ENCODE measurements at places on chromosomes 3 and 15.

- DNase-seq = peak; percentile 53
Observed at GRCh38 chr3:133927540-133928066, 31.9 kb upstream of the RAB6B start.

DNA sequence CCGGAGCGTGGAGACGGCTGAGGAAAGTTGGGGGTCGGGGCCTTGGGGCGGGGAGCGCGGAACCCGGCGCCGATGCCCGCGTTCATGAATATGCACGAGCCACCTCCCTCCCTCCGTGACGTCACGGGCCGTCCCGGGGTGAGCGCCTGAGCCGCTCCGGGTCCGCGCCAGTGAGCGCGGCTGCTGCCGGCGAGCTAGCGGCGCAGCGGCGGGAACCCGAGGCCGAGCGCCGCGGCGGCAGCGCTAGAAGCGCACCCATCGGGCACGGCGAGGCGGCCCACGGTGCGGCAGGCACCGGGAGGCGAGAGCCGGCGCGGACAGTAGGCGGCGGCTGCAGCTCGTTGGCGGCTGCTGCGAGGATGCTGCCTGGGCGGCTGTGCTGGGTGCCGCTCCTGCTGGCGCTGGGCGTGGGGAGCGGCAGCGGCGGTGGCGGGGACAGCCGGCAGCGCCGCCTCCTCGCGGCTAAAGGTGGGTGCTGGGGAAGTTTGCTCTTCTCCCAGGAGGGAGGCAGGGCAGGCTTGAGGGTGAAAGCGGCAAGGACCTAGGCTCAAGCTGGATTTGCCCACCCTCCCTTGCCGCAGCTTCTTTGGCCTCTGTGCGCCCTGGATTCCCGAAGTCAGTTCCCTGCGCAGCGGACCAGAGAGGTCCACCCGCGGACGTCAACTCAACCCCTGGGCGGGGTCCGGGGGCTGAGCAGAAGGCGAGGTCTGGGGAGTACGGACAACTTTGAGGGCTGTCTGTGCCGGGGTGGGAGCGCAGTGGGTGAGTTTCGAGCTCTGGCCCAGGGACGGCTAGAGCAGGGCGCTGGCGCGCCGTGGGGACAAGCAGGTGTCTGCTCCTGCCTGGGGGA, at the start of gene CLSTN2:
TSS of gene CLSTN2 (plus strand) at position 170 of the 850 bp plus-strand sequence.
- DNase-seq = no peak

GRCh38 chr3:132001036-132001435, 33.8 kb downstream of the CPNE4 start:
- no peak for DNase-seq

- DNase-seq = no peak
Observed at GRCh38 chr15:66323312-66323928, 30.1 kb downstream of the DIS3L start.

GRCh38 chr15:44596511-44597010, 59.6 kb downstream of the EIF3J start:
- DNase-seq = no peak

- DNase-seq = no peak
Observed at GRCh38 chr3:149975919-149976318, 5.2 kb upstream of the PFN2 start.

- no peak for DNase-seq
Observed at GRCh38 chr3:17136136-17136721, 251.5 kb downstream of the PLCL2 start.

DNA sequence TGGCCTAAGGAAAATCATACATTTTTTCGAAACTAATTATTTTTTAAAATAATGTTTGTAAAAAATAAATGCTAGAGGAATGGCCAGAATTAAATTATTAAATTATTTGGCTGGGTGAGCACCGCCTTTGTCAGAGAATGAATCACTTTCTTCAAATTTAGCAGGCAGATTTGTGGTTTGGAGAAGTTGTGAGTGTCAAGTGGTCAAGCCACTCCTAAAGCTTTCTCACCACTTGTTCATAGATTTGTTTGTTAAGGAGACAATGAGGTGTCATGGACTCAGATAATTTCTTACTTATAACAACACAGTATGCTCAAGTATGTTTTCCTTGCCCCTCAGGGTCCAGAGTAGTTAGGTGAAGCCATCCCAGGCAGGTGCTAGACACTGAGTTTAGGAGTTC, 196.2 kb downstream of the TUSC7 start:
- no peak for DNase-seq

- no peak for DNase-seq
Observed at GRCh38 chr3:131427226-131427625, 45.7 kb downstream of the NUDT16 start.

GRCh38 chr3:37189109-37189508, 14.7 kb upstream of the LRRFIP2 start:
- no peak for DNase-seq

GRCh38 chr3:140403608-140404007, 274.3 kb upstream of the TRIM42 start:
- DNase-seq = no peak

DNA sequence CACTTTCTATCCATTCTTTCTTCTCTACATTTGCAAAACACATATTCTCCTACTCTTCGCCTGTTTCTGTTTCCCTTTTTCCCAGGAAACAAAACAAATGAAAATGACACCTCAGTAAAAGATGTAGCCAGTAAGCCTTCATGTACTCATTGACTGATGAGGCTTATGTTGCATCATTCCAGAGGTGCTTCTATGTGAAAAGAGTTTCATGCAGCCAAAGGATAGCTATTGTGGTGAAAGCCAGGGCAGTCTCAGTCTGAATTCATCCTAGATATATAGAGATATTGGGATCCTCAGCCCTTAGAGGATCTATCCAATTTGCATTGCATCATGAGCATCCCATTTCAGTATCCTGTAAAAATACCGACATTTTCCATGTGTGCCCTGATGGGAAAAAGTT, 267.3 kb downstream of the GAP43 start:
- DNase-seq = no peak

- no peak for DNase-seq
Observed at GRCh38 chr3:101065962-101066361, 72.7 kb upstream of the ABI3BP start.

GRCh38 chr3:147152476-147152875, 253.9 kb downstream of the ZIC4 start:
- DNase-seq = no peak

DNA sequence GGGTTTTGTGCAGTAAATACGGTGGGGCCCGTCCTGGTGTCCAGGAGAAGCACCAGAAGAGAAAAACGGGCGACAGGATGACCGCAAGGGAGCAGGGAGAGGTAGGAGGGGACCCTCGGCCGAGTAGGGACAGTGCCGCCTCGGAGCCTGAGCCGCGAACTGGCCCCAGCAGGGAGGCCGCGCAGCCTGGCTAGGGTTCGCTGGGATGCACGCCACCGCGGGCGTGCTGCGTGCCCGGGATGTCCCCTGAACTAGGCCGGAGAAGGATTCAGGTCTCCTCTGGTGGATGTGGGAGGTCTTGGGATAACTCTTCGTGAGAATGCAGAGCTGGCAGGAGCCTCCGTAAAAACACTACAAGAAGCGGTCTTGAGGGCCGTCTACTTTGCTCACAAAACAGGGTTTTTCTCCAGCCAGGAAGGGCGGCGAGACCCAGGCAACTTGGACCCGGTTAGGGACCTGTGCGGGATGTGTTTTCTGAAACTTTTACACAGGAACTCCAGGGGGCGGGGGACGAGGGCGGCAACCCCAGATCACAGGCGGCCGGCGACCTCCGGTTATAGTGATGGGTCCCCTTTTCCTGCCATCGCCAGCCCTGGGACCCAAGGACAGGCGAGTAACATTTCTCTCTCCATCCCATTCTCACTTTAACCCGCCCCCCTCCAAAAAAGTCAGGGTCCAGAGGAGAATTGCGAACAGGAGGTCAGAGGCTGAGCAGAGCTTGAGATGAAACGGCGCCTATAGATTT, 35.5 kb downstream of the NR2F2 start:
- no peak for DNase-seq

- DNase-seq = no peak
Observed at GRCh38 chr15:83422081-83422480, 25.1 kb upstream of the SH3GL3 start.

DNA sequence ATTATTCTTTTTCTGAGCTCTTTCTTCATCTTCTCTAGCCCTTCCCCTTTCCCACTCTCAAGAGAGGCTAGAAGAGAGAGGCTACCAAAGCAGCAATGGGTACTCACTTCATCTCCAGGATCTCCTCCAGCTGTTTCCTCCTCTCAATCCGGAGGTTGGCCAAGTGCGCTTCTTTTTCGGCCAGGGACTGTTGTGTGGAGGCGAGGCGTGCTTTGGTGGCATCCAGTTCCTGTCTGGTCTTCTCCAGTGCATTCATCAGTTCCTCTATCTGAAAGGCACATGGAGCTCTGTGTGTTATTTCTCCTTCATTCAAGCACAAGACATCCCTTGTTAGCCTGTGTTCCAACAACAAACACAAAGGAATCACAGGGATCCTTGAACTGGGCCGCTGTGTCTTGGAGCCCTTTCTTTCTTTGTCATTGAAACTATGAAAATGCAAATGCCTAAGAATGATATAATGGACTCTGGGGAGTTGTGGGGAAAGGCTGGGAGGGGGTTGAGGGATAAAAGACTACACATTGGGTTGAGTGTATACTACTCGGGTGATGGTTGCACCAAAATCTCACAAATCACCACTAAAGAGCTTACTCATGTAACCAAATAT, 401.3 kb upstream of the WNT5A start:
- no peak for DNase-seq

GRCh38 chr3:190272747-190273146, 49.5 kb downstream of the CLDN1 start:
- DNase-seq = no peak

DNA sequence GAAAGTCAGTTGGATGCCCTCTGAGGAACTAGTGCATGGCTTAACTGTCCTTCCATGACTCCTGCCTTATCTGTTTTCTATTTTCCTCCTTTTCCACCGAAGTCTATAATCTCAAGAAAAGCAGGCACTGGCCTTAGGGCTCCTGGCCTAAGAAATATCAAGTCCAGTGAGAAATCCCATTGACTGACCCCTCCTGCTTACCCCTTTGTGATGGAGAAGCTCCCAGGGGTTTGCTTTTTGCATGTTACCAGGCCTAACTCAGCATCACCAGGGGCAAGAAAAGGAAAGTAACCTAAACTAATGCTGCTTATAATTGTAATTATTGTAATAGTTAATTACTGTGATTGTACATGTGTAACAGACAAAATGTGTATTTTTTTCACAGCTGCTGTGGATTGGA, 21.7 kb downstream of the CCR3 start:
- DNase-seq = no peak

DNA sequence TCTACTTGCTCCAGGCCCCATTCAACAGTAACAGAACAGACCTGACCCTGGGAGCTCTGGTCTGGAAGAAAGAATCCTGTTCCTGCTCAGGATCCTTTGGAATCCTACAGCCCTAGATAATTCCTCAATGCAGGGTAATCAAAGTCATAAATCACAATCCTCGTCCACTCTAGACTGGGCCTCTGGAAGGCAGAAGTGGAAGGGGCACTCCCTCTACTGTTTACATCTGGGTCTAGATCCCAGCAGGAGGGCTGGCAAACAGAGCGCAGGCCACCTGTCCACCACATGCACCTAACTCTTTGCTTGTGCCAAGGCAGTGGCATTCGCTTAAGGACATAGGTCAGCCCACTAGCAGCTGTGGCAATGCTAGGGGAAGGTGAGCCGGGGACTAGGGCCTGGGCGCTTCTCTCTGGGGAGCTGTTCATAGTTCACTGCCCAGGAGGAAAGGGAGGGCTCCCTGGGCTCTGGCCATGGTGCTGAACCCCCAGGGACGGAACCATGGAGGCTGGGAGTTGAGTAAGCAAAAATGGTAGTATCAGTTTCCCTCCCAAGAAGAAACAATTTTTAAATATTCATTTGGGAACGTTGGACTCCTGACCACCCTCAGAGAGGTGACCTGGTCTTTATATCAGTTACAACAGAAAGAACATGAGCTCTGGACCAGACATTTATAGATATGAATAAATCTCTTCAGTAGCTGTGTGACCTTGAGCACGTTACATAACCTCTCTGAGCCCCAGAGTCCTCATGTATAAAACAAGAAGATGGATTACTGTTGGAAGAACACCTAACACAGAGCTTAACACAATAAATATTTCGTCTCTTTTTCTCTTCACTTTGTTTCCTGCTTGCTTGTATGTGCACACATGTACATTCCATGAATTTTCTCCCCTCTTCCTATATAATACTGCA, 90.2 kb downstream of the NTRK3 start:
- DNase-seq = no peak

- DNase-seq = no peak
Observed at GRCh38 chr3:48440590-48440958, 517 bp downstream of the TMA7 start.

GRCh38 chr15:69758291-69758771, 305.7 kb downstream of the RPLP1 start:
- DNase-seq = no peak

DNA sequence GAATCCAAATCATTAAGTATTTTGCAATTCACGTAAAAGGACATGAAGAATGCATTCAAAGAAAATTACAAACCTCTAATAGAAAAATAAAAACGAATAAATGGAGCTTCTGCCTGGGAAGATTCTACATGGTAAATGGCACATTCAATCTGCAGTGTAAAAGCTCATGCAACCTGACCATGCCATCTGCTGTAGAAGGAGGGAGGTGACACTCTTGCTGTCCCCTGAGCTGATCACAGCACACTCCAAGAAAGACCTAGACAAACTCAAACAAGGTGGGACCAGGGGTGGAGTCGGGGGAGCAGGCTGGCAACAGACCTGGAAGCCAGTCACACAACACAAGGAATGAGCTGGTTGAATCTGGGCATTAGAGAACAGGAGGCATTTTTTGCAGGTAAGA, 101.8 kb downstream of the BDH1 start:
- no peak for DNase-seq

GRCh38 chr15:52362497-52362896, 66.9 kb upstream of the MYO5C start:
- DNase-seq = no peak

Data from stimulated activated CD8-positive, alpha-beta memory T cell treated with anti-CD3 and anti-CD28 coated beads, Interleukin-7, amount 100 ng/mL, for 24 hours (primary cell).